ENCODE measurements at places on chromosomes 3 and 15.

DNA sequence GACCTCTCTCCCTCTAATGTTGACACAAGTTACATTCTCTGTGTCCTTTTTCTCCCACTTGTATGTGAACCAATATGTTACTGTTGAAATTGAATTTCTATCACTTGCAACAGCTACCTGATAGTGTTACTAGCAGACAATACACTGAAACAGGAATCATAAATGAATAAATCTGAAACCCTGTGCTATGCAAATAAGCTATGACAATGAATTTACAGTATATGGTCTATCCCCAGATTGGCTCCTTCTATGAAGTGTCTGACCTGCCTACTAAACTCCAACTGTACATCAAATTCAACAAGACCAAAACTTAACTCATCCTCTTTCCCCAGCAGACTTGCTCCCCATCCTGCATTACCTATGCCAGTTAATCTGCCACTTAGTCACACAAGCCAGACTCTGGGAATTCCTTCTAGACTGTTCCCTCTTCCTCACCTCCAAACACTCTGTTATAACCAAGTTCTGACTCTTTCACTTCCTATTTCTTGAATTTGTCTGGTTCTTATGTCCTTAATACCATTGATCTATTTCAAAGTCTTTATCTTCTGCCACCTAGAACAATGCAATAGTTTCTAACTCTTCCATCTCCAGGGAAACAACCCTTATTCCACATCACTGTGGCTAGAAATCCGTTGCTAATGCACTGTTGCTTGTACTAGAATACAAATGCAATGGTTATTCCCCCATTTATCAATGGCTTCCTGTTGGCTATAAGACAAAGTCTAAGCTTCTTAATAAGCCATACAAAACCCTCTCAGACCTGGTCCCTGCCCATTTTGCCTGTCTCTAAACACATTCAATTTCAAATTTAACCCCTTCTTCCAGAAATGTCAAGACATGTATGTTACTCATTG, 13.4 kb upstream of the ZNF639 start:
- DNase-seq = no peak

DNA sequence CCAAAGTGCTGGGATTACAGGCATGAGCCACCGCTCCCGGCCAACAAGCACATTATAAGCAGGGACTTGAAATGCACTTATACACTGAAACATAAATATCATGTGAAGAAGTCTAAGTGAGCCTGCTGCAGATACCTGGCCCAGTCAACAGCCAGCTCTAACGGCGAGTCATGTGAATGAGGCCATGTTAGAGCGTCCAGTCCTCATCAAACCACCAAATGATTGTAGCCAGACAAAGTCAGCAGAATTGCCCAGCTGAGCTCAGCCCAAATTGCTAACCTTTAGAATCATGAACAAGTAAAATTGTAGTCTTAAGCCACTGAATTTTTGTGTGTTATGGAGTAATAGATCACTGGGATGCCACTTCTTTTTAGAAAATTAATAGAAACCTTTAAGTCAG, 37.8 kb upstream of the UACA start:
- no peak for DNase-seq

DNA sequence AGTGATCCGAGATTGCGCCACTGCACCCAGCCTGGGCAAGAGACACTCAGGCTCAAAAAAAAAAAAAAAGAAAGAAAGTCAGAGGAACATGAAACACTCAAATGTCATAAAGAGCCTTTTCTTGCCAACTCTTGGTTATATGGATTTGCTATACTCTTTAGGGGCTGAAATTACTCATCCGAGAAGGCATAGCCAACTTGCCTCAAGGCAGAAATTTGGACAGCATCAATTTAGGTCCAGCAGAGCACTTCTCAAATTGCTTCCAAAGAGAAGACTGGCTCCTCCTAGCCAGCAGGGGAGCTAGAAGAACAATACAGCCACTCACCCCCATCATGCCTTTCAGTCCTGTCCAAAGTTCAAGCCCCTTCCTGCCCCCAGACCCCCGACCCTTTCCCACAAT, 43.8 kb downstream of the OSBPL10 start:
- DNase-seq = no peak

- no peak for DNase-seq
Observed at GRCh38 chr3:170889132-170889531, 19.1 kb upstream of the RPL22L1 start.

GRCh38 chr15:34759347-34759746, 4.5 kb upstream of the GJD2 start:
- no peak for DNase-seq

GRCh38 chr15:67253549-67254237, 768 bp downstream of the AAGAB start:
- DNase-seq = peak; percentile 7

DNA sequence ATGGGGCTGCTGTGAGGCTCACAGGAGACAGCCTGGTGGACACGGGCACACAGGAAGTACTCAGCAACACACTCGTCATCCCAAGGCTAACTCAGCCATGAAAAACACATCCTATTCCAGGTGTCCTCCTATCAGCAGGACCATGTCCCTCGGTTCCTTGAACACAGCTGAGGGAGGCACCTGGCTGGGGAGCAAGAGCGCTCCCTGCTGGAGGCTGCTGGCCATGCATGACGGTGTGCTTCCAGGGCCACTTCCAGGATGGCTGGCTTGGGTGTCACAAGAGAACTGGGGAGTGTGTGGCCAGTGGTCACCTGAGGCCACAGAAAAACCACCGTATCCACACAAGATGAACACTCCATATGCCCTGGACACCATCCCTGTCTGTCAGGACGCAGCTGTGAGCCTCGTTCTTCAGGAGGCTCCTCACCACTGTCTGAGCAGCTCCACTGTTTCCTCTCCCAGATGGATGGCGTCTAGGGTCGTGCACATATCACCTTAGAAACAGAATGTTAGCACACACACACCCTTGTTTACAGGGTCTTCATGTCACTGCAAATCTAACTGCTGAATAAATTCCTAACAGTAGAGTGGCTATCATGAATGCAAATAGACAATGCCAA, 31.0 kb downstream of the POC1A start:
- DNase-seq = peak; percentile 79

DNA sequence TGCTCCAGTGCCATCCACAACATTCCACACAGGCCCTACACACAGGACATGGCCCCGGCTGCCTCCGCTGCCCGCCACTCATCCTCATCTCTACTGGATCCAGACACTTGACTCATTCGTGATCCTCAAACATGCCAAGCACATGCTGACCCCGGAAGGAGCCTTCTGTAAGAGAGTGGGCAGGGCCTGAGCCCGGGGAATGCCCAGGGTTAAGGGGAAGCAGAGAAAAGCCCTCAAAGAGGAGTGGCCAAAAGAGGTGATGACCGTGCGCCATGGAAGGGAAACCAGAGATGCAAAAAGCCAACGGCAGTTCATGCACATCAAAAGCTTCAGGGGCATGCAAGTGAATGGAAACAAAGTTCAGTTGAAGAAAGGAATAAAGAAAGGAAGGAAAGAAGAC, 46.1 kb downstream of the RFTN1 start:
- DNase-seq = peak; percentile 82

- no peak for DNase-seq
Observed at GRCh38 chr15:70088455-70088854, 9.3 kb downstream of the TLE3 start.

- no peak for DNase-seq
Observed at GRCh38 chr3:84100861-84101260, 857.9 kb upstream of the CADM2 start.

DNA sequence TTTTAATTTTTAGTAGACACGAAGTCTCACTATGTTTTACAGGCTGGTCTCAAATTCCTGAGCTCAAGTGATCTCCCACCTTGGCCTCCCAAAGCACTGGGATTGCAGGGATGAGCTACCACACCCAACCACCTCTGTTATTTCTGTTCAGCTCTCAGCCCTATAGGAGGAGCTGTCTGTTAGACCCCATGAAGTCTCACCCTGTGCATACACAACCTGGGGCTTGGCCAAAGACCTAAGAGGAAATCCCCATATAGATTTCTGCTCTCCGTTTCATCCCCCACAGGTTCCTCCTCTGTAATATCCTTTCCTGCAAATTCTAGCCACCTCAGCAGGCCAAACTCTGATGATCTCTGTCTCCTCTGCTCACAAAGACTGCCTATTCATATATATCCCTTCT, 56.6 kb upstream of the CTDSPL2 start:
- DNase-seq = no peak

DNA sequence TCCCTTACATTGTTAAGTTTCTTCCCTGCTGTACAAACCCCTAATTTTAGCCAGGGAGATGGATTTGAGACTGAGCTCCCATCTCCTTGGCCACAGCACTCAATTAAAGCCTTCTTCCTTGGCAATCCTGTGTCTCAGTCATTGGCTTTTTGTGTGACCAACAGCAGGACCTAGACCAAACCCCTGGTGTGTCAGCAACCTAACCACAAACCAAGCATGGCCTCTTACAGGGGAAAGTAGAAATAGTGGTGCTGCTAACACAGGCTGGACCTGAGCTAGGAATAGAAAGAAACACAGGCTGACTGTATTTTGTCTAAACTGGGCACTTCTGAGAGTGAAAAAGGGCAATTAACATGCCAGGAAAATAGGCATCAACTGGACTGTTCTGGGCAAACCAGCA, 37.9 kb downstream of the PPCDC start:
- peak; percentile 58 for DNase-seq

DNA sequence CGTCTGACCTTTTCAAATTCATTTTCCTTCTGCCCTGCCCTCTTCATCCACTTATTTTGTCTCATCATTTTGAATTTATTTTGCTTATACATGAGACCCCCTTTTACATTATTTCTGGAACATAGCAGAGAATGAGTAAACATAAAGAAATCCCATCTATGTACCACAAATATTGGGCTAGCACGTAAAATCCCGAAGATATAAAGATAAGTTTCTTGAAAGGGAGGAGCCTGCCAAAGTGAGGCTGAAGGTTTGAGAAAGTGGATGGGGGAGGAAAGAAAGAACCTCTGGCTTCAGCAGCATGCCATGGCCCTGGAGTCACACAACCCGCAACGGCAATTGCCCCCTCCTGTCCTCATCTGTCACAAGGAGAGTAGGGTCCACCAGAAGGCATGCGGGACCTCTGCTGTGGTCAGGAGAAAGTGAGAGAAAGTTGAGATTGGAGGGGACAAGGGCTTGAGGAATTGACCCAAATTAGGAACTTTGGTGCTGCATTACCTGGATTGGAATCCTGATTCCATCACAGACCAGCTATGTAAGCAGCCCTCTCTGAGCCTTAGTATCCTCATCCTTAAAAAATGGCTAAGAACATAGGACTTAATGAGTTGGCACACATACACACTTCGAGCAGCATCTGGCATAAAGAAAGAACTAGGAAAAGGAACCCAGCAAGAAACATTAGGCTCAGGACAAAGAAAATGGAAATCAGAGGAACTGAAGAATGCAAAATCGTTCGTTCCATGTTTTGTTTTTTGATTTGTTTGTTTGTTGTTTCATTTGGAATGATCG, 53.7 kb upstream of the GYG1 start:
- no peak for DNase-seq

- no peak for DNase-seq
Observed at GRCh38 chr3:14143271-14144225, 18.7 kb downstream of the TMEM43 start.

DNA sequence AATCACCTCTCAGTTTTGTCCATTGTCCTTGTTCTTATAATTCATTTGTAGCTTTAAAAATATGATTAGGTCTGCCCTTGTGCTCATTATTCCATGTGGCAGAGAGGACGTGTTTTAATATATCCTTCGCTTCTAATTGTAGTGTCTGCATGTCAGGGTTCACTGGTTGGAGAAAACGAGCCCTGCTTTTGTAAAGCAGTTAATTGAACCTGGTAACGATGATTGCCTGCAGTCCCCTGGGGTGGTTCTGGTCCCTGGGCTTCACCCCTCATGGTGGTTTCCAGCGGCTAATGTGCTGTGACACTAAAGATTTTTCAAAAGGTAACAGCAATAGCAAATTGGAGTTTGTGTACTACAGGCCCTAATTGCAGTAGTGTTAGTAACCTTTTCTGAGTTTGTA, 299.6 kb downstream of the CACNA2D3 start:
- DNase-seq = no peak

GRCh38 chr3:148450819-148451218, 246.9 kb upstream of the AGTR1 start:
- no peak for DNase-seq

GRCh38 chr3:65033576-65033975, 345.8 kb upstream of the ADAMTS9 start:
- DNase-seq = no peak

- DNase-seq = no peak
Observed at GRCh38 chr15:48433226-48433886, 102.1 kb downstream of the DUT start.

DNA sequence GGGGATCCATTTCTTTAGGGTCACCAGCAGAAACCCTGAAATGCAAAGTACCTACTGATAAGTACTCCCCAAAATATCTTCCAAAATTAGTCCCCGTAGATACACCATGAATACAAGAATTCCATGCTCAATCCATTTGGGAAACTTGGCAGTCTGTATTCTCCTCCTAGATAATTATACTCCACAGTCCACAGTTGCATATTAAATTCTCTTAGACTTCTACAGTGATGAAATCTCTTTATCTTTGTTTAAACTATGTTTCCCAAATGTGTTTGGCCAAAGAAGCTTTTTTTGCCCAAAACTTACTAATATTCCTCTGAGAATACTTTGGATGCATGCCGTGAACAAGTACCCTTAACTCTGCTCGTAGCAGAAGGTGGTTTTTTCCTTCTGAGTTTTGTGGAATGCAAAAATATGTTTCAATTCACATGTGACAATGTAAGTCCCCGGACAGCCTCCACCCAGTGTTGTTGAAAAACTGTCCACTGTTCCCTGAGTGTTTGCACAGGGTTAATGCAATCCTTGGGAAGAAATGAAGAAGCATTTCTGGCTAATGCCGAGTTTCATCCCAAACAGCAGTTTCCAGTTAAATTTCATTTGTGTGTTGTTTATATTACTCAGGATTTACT, 126.7 kb downstream of the ARNT2 start:
- no peak for DNase-seq

GRCh38 chr3:176650478-176650877, 546.8 kb downstream of the TBL1XR1 start:
- peak; percentile 15 for DNase-seq

- DNase-seq = no peak
Observed at GRCh38 chr3:108031895-108032294, 58.9 kb downstream of the CD47 start.
